ENCODE measurements at places on chromosomes 6 and 20.

GRCh38 chr6:104526376-104526775 lies 333.3 kb downstream of the HACE1 start:
- no peak for DNase-seq

DNA sequence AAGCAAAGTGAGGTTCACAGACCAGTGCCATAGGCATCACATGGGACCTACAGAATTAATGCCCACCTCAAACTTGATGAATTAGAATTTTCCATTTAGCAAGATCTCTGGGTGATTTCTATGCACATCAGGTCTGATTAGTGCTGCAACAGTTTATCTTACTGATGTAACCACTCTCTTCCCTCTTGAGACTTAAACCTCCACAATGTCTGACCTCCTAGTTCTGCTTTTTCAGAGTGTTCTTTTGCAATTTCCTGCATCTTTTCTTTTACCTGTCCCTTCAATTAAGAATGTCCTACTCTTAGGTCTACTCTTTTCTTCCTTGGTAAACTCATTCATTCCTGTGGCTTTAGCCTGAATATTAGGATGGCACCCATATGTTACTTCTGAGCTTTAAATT lies 615.3 kb downstream of the TFAP2A start:
- no peak for DNase-seq

DNA sequence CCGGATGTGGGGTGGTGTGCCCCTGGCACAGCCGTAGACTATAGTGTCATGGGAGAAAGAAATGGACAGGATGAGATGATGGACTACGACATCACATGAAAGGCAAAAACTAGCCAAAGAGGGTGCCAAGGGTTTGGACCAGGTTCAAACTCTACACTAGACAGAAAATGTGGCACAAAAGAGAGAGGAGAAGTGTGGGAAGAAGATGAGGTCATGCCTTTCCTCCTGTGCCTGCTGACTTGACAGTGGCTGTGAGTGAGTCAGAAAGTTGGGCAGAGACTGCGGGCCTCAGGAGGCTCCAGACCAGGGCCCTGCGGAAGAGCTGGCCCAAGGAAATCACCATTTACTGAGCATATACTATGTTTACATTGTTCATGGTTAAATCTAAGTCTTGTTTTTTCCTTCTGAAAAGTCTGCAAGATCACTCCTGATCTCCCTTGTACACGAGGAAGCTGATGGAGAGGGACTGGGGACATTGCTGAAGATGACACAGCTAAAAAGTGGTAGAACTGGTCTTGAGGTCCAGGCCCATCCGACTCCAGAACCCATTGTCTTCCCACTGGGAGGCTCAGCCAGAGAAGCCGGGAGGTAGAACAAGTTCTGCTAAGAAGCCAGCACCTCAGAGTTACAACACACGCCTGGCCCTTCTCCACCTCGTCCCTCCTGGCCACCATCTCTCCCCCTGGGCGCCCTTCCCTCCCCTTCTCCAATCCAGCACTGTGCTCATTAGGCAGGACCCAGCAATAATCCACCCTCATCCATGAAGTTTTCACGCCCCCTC lies 35.6 kb downstream of the CNKSR3 start:
- DNase-seq: peak; percentile 76

DNA sequence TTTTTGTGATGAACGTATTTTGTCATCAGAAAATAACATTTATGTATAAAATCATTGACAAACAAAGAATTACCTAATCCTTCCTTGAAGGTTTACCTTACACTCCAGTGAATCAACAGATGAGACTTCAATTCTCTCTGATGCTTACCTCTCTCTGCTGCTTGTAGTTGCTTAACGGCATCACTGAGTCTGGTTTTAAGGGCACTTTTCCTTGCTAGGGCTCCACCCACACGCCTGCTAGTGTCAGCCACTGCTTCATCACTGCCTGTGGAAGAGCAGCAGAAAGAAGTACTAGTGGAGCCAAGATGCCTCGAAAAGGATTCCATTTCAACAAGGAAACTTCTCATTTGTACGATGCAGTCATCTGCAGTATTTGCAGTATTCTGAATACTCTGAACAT lies 63.0 kb downstream of the FAM229B start:
- DNase-seq: peak; percentile 12

- DNase-seq: no peak
Measured at GRCh38 chr6:107045826-107046675, 18.1 kb downstream of the MTRES1 start.

- peak; percentile 21 for DNase-seq
Measured at GRCh38 chr20:21503345-21503744, 10.5 kb downstream of the NKX2-2 start.

GRCh38 chr6:66568271-66568670 lies 861.2 kb upstream of the EYS start:
- DNase-seq: no peak

- no peak for DNase-seq
Measured at GRCh38 chr20:20608641-20609040, 103.8 kb downstream of the RALGAPA2 start.
